GM12878 (cell line): ENCODE measurements at places on chromosomes 11 and 22. TPM values are rescaled to one million over a fixed set of nuclear protein-coding genes. Genes with fewer than 3 reads are reported as not detected.

GRCh38 chr22:22463855-22464540 lies 44.5 kb downstream of the ZNF280B start:
- no peak overlapping the region for H3K27ac ChIP-seq
- H3K4me1 ChIP-seq: no peaks in the 10 kb centered on the region

DNA sequence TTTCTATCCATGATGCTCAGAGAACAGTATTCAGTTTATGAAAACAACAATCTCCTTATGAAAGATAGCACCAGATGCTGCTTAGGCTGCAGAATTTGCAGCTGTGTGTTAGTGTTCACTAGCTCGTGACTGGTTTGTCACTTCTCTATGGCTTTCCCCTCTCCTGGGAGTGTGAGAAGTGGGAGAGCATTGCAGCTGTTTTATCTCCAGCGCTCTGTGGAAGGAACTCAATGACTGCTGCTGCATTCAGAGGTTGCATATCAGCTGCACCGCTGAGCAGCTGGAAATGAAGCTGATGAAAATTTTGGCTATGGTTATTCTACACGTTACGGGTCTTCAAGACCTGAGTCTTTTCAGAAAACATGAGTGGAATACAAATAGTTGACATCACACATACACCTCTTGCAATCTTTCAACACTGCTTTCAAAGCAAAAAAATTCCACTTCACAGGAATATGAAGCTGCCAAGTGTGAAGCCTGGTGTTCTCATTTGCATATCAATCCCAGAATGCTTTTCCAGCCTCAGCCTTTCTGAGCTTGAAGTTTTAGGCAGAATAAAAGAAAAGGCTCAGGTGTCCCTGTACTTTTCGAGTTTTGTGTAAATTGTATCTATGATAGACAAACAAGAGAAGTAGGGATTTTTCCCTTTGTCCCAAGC lies 149.3 kb upstream of the DDI1 start:
- H3K4me1 ChIP-seq: no peaks in the 10 kb centered on the region
- no peaks in the 10 kb centered on the region for H3K27me3 ChIP-seq
- no peak overlapping the region for H3K27ac ChIP-seq
- H3K36me3 ChIP-seq: no peaks in the 10 kb centered on the region
- no peak overlapping the region for H3K4me3 ChIP-seq
- DNase-seq: no peak

Gene TSGA10IP
- not detected in 2 replicates for total RNA-seq

- no peaks in the 10 kb centered on the region for H3K27me3 ChIP-seq
- no peak overlapping the region for H3K4me3 ChIP-seq
- peaks cover 5% of the 10 kb centered on the region; the same call in 1 of the 2 replicates for H3K36me3 ChIP-seq
- H3K27ac ChIP-seq: no peak overlapping the region
- DNase-seq: no peak
- no peaks in the 10 kb centered on the region for H3K4me1 ChIP-seq
Measured at GRCh38 chr11:1299621-1300020, 9.8 kb downstream of the TOLLIP start.

Gene TIMP3
- total RNA-seq: 0.40 and 0.74 TPM in 2 replicates

GRCh38 chr22:23094260-23094659 lies 23.9 kb downstream of the GNAZ start:
- H3K4me1 ChIP-seq: no peaks in the 10 kb centered on the region
- H3K36me3 ChIP-seq: no peaks in the 10 kb centered on the region
- no peak overlapping the region for H3K4me3 ChIP-seq
- no peak for DNase-seq

DNA sequence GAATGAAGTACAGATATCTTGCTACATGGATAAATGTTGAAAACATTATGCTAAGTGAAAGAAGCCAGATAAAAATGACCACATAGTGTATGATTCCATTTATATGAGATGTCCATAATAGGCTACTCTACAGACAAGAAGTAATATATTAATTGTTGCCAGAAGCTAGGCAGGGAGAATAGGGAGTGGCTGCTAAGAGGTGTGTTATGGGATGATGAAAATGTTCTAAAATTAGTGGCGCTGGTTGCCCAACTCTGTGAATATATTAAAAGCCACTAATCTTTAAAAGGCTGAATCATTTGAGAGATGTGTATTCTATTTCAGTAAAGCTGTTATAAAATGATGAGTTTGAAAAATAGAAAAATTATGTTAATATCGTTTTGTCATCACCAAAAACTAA lies 144.4 kb downstream of the NCAM1 start:
- no peak overlapping the region for H3K4me3 ChIP-seq
- no peak overlapping the region for H3K27ac ChIP-seq
- no peaks in the 10 kb centered on the region for H3K4me1 ChIP-seq
- H3K36me3 ChIP-seq: no peaks in the 10 kb centered on the region
- no peak for DNase-seq

- no peak overlapping the region for H3K27ac ChIP-seq
- no peaks in the 10 kb centered on the region for H3K4me1 ChIP-seq
- H3K36me3 ChIP-seq: no peaks in the 10 kb centered on the region
- no peak overlapping the region for H3K4me3 ChIP-seq
Measured at GRCh38 chr22:43736651-43737050, 75.5 kb downstream of the EFCAB6 start.

Gene CYP2D6
- 0.43 and 1.0 TPM in 2 replicates for total RNA-seq

DNA sequence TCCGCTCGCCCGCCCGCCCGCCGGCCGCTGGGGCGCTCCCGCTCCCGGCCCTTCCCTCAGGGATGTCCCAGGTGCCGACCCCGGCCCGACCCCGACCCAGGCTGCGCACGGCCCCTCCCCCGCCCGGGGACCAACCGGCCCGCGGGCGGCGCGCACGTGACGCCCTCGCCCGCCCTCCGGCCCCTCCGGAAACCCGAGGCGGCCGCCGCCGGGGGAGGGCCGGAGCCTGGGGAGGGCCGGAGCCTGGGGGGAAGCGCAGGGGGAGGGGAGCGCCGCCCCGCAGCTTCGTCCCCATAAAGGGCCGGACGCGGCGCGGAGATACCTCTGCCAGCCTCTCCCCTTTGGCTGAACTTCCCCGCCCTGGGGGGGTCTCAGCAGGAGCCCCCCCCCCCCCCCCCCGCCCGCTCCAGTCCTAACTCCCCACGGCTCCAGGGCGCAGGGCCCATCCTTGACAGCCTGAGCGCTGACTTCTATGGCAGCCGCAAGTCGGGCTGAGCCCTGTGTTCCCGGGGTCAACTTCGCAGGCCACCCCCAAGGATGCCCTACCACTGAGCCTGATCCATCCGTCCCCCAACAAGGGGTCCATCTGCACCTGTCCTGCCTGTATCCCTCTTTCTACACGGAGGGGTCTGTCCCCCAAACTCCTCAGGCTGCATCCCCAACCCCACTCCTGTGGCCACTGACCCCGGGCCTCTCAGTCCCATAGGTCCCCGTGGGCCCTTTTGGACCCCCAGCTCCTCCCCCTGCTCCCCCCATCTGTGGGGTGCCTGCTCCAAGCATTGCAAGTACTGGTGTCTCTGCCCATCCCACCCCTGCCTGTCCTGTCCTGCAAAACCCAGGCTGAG lies at the start of gene MAPK12:
Gene MAPK12 (minus strand): TSS at position 69 of the 845 bp plus-strand sequence. CDS start 174 bp downstream, outside the sequence.
- no peaks in the 10 kb centered on the region for H3K36me3 ChIP-seq
- peak within 1 kb of the TSS; percentile 89 for H3K4me3 ChIP-seq
- H3K4me1 ChIP-seq: peaks cover 14% of the 10 kb centered on the region
- no peaks in the 10 kb centered on the region for H3K27me3 ChIP-seq
- H3K27ac ChIP-seq: peak within 1 kb of the TSS; percentile 52
- no peak for DNase-seq

DNA sequence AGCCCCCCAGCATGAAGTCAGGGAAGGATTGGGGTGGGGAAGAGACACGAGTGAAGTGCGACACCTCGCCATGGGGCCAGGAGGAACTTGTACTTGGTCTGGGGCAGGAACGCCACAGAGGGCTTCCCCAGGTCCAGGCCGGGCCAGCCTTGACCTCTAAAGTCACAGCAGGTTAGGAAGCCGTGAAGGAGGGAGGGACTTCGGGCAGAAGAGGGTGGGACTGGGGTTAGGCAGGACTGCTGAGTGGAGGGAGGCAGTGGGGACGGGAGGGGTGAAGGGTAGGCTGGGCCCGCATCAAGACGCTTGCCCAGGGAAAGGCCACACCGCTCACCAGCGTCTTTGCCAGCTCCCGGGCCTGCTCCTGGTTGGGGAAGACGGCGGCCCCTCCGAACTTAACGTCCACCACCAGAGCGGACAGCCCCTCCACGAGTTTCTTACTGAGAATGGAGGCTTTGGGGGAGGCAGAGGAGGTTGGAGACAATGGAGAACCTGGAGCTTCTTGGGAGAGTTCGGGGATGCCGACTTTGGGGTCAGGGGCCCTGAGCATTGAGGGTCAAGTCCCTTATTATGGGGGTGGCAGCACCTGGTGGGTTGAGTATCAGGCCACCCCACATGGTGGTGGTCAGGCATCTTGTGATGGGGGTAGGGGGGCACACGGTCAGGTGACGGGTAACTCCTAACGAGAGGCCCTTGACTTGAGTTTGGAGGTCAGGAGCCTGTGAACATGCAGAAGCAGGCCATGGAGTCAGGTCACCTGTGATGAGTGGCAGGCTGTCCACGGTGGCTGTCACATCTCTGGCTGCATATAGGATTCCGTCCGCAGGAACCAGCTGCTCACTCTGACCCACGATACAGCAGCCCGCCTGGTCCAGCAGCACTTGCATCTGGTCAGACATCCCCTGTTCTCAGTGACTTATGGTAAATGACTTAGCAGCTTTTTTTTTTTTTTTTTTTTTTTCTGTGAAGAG lies 1.7 kb upstream of the SCO2 start:
- H3K4me1 ChIP-seq: peaks cover 16% of the 10 kb centered on the region
- DNase-seq: no peak
- H3K36me3 ChIP-seq: peaks cover 20% of the 10 kb centered on the region
- no peaks in the 10 kb centered on the region for H3K27me3 ChIP-seq

DNA sequence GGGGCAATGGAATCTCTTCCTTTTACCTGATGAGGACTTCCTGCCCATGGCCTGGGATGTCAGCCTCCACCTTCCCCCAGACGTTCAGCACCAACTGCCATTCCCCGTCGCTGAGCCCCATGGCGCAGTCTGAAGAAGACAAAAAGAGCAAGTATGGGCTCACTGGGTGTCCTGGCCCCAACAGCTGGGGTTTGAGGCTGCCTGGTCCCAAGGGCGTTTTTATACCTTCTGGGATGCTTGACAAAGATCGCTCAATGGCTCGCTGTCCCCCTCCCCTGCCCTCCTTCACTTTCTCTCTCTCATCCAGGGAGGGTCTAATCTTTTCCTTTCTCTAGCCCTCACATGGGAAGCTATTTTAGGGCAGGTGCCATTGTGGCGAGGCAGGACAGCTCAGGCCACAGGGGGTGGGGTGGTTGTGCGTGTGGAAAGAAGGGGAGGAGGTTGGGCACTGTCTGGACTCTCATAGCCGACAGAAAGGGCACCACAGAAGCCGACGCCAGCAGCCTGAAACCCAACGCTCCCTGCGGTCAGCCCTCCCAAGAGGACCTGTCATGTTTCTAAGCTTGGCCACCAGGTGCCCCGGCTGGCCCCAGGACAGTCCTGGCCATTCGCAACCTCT lies at the start of gene MB:
Gene MB (minus strand): TSS at position 193 of the 619 bp plus-strand sequence. CDS start 72 bp downstream, at position 121.
- no peaks in the 10 kb centered on the region for H3K4me1 ChIP-seq
- no peaks in the 10 kb centered on the region for H3K36me3 ChIP-seq
- H3K27ac ChIP-seq: no peak within 1 kb of the TSS
- H3K4me3 ChIP-seq: no peak within 1 kb of the TSS

DNA sequence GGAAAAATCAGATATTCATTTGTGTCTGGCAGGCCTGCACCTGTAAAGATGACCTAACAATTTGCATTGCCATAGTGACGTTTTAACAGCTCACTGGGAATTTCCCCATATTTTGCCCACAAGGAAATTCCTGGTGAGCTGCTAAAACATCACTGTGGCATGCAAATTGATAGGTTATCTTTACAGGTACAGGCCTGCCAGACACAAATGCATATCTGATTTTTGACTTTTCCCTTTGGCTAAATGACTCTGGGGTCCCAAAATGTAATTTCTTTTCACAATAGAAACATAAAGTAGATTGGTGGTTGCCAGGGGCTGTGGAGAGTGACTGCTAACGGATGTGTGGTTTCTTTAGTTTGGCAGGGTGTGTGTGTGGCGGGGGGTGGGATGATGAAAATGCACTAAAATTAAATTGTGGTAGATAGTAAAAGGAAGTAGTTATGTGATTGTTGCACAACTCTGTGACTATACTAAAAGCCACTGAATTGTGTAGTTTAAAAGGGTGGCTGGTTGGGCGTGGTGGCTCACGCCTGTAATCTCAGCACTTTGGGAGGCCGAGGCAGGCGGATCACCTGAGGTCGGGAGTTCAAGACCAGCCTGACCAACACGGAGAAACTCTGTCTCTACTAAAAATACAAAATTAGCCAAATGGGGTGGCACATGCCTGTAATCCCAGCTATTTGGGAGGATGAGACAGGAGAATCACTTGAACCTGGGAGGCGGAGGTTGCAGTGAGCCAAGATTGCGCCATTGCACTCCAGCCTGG lies 18.5 kb upstream of the FEZ1 start:
- H3K4me3 ChIP-seq: no peak overlapping the region
- peak overlapping the region; percentile 80 for H3K27ac ChIP-seq
- peak; percentile 92 for DNase-seq
- no peaks in the 10 kb centered on the region for H3K27me3 ChIP-seq
- H3K36me3 ChIP-seq: no peaks in the 10 kb centered on the region

DNA sequence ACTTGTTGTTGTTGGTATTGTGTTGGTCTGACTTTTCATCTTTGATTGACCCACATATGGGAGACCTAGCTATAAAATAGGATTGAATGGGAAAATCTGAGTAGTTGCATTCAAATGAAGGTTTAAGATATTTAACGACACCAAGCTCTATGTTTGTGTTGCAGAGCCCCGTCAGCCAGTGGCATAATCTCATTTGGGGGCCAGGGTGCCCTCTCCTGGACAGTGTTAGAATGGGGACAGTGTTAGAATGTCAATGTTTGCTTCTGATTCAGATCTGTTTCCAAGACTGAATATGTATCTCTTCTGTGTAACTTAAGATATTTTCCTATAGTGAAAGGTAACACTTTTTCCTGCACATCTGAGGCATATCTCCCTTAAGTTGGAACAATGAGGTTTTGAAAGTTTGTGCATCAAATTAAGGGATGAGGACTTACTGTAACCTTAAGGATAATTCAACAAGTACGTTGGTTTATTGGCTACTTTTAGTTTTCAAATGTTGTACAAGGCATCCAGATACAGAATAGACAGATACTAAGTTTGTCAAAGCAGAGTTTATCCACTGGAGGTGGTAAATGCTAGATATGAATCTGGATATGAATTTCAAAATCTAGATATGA lies 5.3 kb upstream of the OR52M1 start:
- no peak overlapping the region for H3K4me3 ChIP-seq
- H3K36me3 ChIP-seq: no peaks in the 10 kb centered on the region

DNA sequence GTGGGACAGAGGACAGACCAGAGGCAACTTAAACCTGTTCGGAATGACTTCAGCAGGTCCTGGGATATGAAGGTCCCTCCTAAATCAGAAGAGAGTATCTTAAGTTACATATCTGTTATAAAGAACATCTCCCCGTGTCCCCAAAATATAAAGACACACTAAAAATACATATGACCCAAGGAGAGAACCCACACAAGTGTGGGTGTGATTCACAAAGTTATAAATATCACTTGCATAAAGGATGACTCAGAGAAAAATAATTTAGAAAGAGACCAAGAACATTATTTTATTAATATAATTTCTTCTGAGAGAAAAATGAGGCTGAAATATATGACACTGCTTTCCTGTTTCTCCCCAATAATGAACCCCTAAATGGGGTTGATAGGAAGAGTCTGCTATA lies 14.2 kb downstream of the OR5B21 start:
- H3K4me1 ChIP-seq: peaks cover 9% of the 10 kb centered on the region; the same call in 1 of the 2 replicates
- H3K4me3 ChIP-seq: no peak overlapping the region
- no peaks in the 10 kb centered on the region for H3K36me3 ChIP-seq
- DNase-seq: no peak
- H3K27me3 ChIP-seq: no peaks in the 10 kb centered on the region

GRCh38 chr11:1780700-1781592 lies 17.2 kb upstream of the CTSD start:
- no peaks in the 10 kb centered on the region for H3K4me1 ChIP-seq
- no peak overlapping the region for H3K4me3 ChIP-seq
